T-helper 17 cell (primary cell): ENCODE measurements at places on chromosomes 16 and 17.

GRCh38 chr17:8969901-8970300 is 4.4 kb upstream of the PIK3R5 start:
- DNase-seq = no peak

- no peak for DNase-seq
Observed at GRCh38 chr16:76386784-76387183, 109.6 kb downstream of the CNTNAP4 start.

GRCh38 chr16:75138636-75139035 is 9.7 kb upstream of the ZFP1 start:
- DNase-seq = no peak

GRCh38 chr17:60645918-60646523 is 31.6 kb upstream of the BCAS3 start:
- no peak for DNase-seq

GRCh38 chr17:8806253-8806925 is 7.2 kb upstream of the MFSD6L start:
- no peak for DNase-seq
